ENCODE measurements at places on chromosomes 1 and 21.

DNA sequence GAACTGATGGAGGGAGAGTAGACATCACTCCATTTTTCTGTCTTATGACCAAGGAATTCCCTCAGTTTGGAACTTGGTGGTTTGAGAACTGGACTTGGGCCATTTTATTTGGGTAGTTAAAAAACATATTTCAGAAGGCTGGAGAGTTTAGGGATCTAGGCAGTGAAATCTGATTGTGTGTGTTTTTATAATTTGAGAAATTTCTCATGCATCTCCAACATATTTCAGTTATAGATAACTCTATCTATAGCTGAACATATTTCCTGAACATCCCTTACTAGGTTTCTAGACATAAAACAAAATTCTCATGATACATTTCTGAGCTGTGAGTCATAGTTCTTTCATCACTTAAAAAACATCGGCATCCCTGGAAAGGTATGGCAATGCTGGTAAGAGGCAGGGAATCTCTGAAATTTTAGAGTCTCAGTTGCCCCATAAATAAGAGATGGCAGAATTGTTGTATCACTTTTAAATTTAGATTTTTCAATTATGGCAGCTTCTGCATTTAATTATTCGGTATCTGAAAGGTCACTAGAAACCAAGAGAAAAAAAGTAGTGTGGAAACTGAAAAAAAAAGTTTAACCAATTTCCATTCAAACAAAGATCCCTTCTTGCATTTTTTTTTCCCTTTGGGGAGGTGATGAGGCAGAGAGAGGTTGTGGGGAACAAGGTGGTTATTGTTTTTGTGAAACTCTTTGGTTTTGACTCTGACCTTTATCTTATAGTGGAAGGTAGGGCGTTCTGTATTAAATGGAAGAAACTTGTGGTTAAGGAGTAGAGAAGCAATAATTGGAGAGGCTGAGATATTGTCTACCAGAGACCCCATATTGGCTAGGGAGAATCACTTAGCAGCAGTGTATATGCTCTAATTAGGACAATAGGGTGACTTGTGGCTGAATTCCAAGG is 102.9 kb downstream of the FASLG start:
- no peak for DNase-seq

DNA sequence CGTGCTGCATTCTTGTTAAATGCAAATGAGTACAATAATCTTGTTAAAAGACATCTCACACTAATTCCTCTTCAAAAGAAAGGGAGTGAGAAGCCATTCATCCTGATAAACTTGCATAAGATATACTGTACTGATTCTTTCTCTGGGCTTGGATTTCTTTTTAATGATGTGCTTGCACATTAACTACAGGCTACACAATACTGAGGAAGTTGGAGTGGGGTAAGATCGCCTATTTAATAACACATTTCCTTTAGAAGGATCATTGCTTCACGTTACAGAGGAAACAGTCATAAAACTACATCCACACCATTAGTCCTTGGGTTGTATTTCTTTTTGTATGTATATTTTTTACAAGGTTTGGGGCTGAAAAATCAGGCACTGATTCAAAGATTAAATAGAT is 36.6 kb downstream of the NRIP1 start:
- peak; percentile 10 for DNase-seq

DNA sequence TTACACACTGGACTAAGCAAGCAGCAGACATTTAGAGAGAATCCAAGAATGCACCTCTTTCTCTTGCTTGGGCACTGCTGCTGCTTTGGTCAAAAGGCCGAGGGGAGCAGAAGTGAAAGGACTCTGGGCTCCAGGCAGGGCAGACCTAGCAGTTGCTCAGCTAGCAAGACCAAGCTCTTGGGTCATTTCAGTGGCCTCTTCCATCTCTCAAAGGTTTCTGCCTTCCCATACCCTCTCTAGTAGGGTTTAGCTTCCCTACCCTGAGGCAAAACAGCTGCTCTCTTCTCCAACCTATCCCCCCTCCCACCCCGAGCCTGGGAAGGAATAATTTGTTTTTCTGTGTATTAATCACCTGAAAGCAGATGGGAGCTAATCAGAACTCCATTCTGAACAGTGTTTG is 25.8 kb downstream of the TFAP2E start:
- DNase-seq = no peak

DNA sequence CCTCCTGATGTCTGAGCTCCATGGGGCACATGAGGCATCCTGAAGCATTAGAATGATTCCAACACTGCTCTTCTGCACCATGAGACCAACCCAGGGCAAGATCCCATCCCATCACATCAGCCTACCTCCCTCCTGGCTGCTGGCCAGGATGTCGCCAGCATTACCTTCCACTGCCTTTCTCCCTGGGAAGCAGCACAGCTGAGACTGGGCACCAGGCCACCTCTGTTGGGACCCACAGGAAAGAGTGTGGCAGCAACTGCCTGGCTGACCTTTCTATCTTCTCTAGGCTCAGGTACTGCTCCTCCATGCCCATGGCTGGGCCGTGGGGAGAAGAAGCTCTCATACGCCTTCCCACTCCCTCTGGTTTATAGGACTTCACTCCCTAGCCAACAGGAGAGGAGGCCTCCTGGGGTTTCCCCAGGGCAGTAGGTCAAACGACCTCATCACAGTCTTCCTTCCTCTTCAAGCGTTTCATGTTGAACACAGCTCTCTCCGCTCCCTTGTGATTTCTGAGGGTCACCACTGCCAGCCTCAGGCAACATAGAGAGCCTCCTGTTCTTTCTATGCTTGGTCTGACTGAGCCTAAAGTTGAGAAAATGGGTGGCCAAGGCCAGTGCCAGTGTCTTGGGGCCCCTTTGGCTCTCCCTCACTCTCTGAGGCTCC is 11.1 kb upstream of the RASSF5 start:
- no peak for DNase-seq

DNA sequence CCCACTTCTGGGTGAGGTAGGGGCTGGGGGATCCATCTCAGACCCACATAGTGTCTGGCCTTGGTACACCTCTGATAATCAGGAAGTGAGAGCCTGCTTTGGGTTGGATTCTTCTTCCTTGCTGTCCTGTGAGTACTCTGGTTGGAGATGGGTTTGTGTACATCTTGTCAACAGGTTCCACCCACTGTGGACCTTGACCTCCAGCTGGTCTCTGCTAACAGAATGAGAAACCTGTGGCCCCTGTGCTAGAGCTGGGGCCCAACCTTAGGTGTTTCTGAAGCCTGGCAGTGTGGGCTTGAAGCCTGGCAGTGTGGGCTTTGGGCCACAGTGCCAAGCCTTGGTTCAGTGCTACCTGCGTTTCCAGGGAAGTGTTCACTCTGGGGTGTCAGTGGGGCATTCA is 2.6 kb downstream of the ZBTB48 start:
- DNase-seq = no peak

DNA sequence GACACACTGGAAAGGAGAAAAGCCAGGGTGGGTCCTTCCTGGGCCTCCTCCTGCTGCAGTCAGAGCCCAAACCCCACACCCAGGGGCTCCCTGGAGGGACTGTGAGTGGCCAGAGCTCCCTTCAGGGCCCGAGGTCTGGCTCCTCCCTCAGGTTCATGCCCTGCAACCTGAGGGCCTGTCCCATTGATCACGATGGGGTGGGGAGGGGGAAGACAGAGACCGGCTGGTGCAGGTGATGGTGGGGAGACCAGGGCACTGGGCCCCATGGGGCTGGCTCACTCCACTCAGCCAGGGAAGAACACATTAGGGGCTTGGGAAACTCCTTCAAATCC is 30.1 kb upstream of the NPPB start:
- no peak for DNase-seq

DNA sequence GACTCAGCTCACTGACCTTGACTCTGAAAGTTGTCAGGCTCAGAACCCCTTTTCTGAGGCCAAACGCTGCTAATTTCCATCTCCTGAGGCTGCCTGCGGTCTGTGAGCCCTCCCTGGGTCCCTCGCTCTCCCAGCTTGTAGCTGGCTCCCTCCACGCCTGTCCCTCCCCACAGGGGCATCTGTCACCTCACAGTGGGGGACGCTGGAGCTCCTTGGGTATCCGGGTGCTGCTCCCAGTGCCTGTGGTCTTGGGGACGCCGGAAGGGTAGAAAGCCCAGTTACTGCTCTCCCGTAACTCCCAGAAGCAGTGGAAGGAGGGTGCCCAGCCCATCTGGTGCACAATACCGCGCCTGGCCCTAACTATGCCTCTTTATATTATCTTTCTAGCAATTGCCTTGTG is 13.0 kb upstream of the MMEL1 start:
- DNase-seq = no peak

GRCh38 chr1:67687198-67687545 is 2.2 kb downstream of the GADD45A start:
- no peak for DNase-seq

DNA sequence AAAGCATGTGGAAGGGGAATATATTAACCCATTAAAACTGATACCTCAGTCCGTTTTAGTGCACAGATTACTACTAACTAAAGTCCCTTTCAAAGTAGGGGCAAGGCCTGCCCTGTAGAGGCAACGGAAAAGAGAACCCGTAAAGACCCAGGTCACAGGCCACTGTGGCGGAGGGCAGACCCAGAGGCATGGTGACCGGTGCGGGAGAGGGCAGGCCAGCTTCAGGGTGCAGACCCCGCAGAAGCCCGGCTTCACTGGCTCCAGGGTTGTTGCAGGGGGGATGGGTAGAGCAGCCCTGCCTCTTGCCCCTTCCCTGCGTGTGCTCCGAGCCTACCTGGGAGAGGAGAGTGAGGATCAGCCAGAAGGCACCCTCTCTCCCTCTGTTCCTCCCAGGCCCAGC is 17.7 kb downstream of the CNTN2 start:
- no peak for DNase-seq

Data from HL-60 (cell line).